T1000 (cell line): ENCODE measurements at places on chromosomes 3 and 15.

- DNase-seq: no peak
Measured at GRCh38 chr3:110933821-110934426, 137.7 kb upstream of the NECTIN3 start.

GRCh38 chr3:50671331-50671730 lies 3.4 kb upstream of the DOCK3 start:
- peak; percentile 67 for DNase-seq

- no peak for DNase-seq
Measured at GRCh38 chr15:79164465-79164864, 73.9 kb upstream of the RASGRF1 start.

DNA sequence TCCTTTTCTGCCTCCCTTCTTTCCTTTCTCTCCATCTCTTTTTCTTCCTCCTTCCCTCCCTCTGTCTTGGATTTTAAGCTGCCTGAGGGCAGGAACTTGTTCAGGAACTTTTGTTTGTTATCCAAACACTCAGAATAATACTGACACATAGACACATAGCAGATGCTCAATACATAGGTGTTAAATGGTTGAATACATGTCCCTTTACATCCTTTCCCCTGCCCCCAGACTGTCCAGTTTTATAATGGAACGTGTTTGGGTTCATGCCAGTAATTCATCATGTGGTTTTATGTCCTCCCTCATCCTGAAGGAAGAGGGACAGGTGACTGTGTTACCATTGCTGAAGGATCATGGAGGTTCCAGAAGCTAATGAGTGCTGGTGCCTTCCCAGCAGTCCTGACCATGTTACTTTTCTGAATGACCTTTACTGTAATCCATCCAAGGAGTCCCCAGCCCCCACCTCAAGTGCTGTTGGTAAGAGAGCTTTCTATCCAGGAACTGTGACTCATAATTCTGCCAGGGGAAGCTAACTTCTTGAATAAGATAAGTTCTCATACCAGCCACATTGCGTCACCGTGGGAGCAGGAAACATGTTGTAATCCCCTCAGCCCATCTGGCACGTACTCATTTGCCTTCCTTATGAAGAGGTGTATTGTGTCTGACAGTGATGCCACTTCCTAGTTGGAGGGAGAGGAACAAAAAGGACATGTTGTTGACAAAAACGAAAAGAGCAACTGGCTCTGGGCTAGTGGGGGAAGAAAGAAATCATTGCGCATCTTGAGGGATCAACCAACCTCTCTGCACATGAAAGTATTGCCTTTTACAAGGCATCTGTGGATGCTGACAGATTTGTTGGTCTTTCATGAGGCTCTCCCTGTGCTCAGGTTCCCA lies 52.4 kb downstream of the IL1RAP start:
- peak; percentile 90 for DNase-seq

DNA sequence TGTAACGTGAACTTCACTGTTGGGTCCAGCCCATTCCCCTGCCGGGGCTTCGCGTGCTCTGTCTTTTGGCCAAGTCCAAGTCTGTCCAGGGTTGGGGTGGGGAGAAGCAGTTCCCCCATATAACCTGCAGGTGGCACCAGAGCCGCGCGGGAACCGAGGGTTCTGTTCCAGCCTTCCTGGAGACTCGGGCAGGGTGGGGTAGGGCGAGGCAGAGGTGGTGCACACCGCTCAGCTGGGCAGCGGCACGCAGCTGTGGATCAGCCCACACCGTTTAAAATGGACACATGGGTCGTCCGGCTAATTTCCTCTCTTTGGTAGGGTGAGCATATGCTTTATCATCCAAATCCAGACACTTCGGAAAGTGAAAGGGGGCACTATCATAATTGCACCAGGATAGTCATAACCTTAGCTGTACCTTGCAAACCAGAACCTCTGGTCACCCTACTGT lies 118.1 kb downstream of the TBC1D2B start:
- peak; percentile 46 for DNase-seq

DNA sequence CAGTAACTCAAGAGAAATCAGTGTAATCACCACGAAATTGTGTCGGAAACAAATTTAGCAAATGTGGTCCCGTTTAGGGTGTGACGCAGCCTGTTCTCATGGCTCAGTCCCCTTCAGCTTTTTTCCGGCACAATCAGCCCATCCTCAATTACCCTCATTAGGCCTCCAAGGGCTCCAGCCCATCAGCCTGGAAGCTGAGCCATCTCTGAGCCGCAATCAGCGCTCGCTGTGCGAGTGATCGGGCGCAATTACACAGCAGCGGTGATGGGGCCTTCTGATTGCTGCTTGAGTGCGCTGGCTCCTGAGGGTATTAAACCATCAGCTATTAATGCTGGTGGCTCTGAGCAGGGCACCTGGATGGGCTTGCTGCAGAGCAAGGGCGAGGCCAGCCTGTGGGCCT lies 55.6 kb downstream of the PLXNA1 start:
- no peak for DNase-seq

GRCh38 chr15:96728591-96728990 lies 398.1 kb downstream of the NR2F2 start:
- DNase-seq: no peak

DNA sequence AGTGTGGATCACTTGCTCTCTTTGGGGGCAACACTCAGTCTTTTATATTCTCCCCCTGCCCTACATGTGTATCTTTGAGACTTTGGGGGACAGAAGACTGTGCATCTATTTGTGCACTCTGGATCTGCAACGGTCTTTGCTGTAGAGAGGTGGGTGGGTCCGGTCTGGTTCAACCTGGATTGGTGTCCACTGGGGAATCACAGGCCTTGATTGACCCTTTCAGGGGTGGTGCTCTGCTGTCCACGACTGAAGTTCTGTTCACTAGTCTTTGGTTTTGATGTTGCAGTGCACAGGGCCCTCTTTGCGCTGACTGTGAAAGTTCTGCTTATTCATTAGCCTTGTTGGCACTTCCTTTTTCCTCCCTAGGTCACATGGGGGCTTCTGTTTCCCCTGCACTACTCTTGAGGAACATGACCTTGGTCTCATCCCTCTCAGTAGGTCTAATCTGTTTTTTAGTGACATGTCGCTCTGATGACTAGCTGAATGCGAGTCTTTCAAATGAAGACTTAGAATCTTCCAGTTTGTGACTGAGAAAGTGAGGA lies 284.2 kb downstream of the SV2B start:
- DNase-seq: no peak

GRCh38 chr15:78340231-78341056 lies at the start of gene CRABP1:
Gene CRABP1, plus strand, starts transcription at chr15:78340353. Its CDS starts 76 bp downstream, at chr15:78340429.
- no peak for DNase-seq

GRCh38 chr15:31222773-31223341 lies 103.8 kb upstream of the KLF13 start:
- DNase-seq: no peak

GRCh38 chr3:36796161-36796560 lies 31.8 kb upstream of the DCLK3 start:
- DNase-seq: no peak

GRCh38 chr3:126752303-126753190 lies 48.5 kb downstream of the CHCHD6 start:
- peak; percentile 60 for DNase-seq

DNA sequence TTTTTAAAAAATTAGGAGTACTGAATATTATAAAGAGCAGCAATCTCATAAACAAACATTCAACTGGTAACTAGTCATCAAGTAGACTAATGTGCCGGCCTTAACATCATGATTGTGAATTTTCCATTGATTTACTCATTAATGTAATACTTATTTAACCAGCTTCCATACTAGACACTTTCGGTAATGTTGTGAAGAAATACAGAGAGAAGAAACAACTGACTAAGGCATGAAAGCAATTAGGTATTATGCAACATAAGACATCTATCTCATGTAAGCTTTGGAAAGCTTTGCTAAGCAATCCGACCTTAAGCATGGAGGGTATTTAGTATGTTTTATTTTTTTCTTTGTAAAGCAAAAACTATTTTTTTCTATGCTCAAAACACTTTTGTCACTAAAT lies 108.0 kb downstream of the IL1RAP start:
- DNase-seq: no peak

DNA sequence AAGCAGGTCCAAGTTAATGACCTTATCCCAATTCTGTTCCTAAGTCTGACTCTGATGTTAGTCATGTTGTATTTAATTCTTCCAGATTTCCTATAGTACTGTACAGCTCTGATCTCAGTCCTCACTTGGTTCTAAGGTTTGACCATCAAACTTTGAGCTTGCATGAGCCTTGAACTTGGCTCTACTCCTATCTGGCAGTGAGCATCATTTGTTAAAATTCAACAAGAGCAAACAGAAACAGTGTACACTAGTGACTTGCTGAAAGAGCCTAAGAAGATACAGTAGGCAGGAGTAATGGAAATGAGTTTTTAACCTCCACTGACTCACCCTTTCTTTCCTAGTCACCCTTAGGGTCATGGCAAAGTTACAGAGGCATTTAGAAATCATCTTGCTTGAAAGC lies 451.1 kb upstream of the TPRG1 start:
- no peak for DNase-seq

GRCh38 chr15:60134609-60135008 lies 130.5 kb downstream of the FOXB1 start:
- no peak for DNase-seq

DNA sequence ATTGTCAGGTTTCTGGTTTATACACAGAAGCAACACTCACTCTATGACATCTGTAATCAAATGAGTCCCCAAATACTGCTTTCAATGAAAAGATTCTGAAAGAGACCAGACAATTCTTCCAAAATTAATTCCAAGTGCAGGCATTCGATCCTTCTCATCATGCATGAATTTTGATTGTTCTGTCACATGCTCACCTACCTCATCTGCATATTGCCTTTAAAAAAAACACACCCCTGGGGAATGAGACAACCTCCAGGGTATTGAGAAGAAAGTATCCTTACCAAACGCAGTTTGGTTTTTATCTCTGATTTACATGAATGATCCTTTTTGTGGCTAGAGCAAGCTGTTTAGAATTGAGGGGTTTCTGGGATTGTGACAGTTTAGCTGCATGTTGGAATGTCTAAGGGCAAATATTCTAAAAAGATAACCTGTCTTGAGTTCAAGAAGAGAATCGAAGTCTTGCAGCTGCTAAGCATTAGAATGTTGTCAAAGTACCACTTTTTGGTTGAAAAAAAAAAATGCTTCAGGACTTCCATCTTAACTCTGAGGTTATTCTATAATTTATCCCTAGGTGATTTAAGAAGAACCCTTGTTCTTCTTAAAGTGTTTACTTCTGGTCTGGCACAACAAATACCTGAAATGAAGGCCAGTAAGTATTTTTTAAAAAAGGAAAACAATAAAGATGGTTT lies 653.1 kb downstream of the RBMS3 start:
- DNase-seq: no peak

GRCh38 chr3:40516201-40516600 lies 8.6 kb upstream of the ZNF621 start:
- DNase-seq: no peak

DNA sequence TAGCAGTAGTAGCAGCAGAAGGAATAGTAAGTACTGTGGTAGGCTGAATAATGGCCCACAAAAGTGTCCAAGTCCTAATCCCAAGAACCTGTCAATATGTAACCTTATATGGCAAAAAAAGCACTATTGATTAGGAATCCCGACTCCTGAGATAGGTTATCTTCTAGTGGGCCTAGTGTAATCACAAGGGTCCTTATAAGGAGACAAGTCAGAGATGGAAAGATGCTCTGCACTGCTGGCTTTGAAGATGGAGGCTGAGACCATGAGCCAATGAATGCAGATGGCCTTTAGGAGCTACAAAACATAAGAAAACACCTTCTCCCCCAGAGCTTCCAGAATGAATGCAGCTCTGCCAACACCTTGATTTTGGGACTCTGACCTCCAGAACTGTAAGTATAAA lies 36.0 kb downstream of the TIPARP start:
- DNase-seq: no peak

GRCh38 chr3:22660606-22661005 lies 542.5 kb upstream of the UBE2E2 start:
- DNase-seq: no peak

DNA sequence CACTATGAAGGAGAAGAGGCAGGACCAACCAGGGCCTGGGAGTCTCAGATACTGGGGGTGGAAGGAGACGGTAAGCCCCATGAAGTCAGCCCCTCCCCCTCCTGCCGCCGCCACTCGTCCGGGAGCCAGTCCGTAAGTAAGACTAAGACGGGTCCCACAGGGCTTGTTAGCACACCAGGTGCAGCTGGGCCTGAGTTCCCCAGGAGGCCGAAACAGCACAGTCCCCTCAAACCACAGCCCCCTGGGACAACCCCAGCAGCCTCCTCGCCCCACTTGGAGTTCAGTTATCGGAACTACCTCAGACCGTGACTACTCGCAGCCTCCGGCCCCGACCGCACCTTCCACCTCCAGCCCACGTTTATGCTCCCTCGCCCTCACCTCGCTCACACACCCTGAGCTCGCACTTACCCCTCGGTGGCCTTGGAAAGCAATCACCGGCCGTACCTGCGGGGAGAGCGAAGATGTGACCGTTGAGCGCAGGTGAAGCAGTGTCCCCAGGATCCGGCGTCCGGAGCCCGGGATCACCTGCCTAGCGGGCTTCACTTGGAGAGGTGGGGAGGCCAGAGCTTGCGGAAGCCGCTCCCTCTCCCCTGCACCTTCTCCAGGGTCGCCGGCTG lies 557 bp downstream of the ELL3 start:
- DNase-seq: no peak

DNA sequence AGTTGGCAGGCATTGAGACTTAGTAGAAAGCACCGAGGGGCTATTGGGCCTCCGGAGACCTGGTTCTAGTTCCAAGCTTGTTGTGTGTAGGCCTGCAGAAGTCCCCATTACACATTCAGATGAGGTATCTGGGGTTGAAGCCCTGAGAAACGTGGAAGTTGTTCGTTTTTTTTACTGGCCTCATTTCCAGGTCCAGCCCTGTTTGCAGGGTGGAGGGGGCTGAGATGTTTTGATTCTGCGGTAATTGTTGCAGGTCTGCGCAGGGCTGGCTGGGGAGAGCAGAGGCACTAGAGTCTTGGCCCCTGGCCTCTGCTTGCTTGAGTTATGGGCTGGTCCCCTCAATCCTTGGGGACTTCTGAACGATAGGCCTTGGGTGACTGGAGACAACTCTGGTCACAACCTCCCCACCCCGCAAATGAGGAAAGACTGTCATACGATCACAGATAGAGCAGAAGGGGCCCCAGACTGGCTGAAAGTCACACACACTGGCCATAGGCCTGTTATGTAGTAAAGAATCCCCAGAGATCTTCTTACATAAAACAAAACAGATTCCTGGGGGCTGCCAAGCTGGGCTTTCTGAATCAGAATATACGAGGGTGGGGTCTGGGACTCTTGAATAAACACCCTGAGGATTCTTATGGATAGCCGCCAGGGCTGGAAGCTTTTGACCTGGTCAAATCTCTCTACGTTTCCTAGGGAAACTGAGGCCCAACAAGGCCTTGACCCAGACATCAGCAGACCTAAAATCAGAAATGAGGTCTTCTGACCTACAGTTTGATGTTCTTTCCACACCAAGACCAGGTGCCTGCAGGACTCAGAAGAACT lies 15.6 kb downstream of the KBTBD13 start:
- no peak for DNase-seq

- DNase-seq: no peak
Measured at GRCh38 chr15:66800584-66801235, 98.7 kb downstream of the SMAD6 start.

DNA sequence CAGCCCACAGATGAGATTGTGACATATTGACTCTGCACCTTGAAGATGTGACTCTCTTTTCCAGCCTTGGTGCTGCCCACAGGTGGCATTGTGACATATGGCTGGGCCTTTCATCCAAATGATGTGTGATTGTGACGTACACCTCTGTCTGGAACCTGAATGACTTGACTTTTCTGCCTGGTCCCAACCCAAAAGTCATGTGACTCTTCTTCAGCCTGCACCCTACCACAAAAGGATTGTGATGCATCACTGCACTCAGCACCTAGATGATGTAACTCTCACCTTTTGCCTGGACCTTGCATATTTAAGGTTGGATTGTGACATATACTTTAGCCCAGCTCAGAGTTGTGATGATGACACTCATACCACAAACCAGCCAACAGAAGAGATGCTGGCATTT lies 204.5 kb downstream of the OCA2 start:
- no peak for DNase-seq
